ENCODE measurements at places on chromosomes 13 and 19. TPM values are rescaled to one million over a fixed set of nuclear protein-coding genes. Genes with fewer than 3 reads are reported as not detected.

Gene APOC4
- total RNA-seq, result not detected

Gene MTUS2
- not detected for total RNA-seq

Gene SPATA13
- total RNA-seq, result 7.7 TPM

Gene PRX
- 1.4 TPM for total RNA-seq

Gene IGFL2
- total RNA-seq, result 1.5 TPM

Gene ZFP14
- total RNA-seq, result 2.2 TPM

Gene CXCL17
- total RNA-seq, result not detected

Gene NLRP9
- not detected for total RNA-seq

Gene PGLYRP2
- total RNA-seq, result not detected

Gene TLE2
- total RNA-seq, result 3.1 TPM

Gene RAB20
- total RNA-seq, result 1.8 TPM

Measured in A549 treated with Hydrocortisone at 1 μM for 4 hours (cell line).